ENCODE measurements at places on chromosomes 11 and 22.

GRCh38 chr11:130003717-130004001 is 1.0 kb upstream of the PRDM10 start:
- DNase-seq = no peak

DNA sequence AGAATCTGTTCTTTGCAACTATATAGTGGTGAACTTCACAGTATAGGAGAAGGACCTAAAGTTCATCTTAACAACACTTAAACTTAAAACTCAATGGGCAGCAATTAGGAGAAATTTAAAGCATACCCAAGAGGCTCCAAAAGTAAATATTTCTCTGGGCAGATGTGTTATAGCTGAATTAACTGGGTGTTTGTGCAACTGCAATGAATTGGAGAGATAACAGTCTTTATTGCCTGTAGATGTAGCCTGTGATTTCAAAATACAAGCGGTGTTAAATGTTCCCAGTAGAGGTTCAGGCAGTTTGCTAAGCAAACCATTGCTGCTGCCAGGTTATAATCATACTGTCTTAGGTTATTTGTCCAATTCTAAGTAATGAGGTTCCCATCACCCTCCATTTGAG is 294.1 kb upstream of the MTNR1B start:
- DNase-seq = no peak

- DNase-seq = no peak
These were observed 100.1 kb downstream of the ATXN10 start for GRCh38 chr22:45771711-45772110.

GRCh38 chr22:37331034-37331428 is 48.7 kb downstream of the CYTH4 start:
- no peak for DNase-seq

GRCh38 chr11:31640611-31641010 is 131.0 kb downstream of the ELP4 start:
- DNase-seq = peak; percentile 17

Measured in GM23338 (cell line).